ENCODE measurements at places on chromosomes 1 and 21.

DNA sequence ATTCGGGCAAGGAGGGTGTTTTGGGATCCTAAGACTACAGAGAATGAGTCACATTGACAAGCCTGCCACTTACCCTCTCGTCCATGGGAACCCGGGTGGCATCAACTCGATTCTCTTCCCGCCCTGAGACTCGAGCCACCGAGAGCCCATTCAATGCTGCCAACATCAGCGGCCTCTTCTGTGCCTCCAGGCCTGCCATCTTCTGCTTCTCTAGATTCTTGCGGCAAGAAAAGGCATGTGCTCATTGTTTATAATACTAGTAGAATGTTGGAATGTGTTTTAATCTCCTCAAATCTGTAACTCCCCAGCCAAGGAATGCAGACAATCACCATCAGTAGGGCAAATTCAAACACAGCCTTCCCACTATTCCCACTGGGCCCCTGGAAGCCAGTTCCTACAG lies 96.9 kb downstream of the SMYD2 start:
- no peak for DNase-seq

DNA sequence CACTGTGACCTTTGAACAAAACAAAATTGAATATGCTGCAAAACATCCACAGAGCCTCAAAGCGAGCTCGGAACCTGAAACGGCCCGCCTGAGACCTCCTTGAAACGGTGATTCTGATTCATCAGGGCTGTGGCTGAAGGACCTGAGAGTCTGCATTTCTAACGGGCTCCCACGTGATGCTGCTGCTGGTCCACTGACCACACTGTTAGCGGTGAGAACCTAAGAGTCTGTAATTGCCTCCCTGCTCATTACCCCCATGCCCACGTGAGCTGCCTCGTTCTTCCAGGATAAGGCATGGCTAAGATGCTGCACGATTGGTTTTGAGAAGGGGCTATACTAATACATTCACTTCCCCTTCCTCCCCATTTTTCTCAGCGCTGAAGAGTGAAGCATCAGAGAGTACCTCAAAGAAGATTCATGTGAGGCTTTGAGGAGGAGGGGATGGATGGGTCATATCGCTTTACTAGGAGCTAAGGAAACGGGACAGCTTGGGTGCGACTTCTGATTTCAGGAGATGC lies 9.7 kb downstream of the TLR5 start:
- DNase-seq: no peak

- DNase-seq: peak; percentile 89
These were observed 27.7 kb upstream of the FMO1 start for GRCh38 chr1:171220581-171221054.

DNA sequence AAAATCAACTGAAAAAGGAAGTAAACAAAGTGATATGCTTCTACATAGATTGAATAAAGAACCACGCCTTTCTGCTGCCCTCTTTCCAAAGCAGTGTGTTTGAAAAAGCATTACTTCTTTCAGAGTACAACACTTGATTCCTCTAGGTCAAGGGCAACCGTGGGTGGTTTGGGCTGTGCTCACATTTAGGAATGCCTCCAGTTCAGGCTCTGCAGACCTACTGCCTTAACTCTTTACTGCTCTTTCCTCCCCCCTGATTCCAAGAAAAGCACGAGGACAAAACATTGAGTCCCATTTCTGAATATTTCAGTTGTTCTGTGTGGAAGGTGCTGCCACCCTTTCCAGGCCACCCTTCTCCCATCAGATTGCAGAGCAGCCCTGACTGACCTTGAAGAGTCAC lies 45.2 kb downstream of the ADAMTS1 start:
- no peak for DNase-seq

DNA sequence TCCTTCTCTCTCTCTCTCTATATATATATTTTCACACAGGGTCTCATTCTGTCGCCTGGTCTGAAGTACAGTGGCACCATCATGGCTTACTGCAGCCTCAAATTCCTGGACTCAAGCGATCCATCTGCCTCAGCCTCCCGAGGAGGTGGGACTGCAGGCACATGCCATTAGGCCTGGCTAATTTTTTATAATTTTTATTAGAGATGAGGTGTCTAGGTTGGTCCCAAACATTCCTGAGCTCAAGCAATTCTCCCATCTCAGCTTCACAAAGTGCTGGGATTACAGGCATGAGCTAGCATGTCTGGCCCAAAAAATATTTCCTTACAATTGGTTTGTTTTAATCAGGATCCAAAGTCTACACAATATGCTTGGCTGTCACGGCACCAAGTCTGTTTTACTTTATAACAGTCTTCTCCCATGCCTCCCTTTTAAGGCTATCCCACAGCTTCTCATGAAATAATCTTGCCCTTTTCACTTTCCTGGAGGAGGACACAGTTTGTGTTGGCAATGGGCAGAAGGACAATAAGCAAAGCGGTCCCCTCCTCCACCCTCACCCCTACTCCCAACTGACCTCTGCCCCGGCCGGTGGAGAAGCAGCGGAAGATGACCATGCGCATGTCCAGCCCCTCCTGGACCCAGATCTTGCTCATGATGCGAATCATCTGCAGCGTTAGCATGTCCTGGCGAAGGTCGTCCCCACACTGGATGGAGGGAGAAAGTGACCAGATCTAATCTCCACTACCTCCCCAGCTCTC lies 28.2 kb upstream of the PPP1R15B start:
- DNase-seq: no peak

- no peak for DNase-seq
These were observed 129.1 kb downstream of the TOMM20 start for GRCh38 chr1:234999513-234999940.

DNA sequence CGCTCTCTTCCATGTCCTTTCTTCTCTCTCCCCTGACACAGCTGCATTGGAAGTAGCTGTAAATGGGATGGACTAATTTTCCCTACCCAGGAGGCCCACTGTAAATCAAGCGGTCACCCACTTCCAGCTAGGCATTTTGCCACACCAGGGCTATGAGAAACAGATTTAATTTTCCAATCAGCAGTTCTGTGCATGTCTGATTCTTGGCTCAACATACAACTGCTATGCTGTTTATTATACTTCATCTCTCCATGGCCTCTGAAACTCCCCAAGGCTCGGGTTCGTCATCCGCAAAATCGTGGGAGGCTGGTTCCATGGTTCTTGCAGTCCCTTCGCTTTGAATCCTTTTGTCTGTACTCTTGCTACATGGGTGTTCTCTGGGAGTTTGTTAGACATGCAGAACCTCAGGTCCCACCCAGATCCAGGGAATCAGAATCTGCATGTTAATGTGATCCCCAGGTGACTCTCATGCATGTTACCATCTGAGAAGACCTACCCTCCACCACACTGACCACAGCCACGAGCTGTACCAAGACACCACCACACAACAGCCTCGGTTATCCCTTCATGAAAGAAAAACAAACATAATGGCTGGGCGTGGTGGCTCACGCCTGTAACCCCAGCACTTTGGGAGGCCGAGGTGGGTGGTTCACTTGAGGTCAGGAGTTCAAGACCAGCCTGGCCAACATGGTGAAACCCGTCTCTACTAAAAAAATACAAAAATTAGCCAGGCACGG lies 190.5 kb downstream of the GABPA start:
- DNase-seq: no peak

DNA sequence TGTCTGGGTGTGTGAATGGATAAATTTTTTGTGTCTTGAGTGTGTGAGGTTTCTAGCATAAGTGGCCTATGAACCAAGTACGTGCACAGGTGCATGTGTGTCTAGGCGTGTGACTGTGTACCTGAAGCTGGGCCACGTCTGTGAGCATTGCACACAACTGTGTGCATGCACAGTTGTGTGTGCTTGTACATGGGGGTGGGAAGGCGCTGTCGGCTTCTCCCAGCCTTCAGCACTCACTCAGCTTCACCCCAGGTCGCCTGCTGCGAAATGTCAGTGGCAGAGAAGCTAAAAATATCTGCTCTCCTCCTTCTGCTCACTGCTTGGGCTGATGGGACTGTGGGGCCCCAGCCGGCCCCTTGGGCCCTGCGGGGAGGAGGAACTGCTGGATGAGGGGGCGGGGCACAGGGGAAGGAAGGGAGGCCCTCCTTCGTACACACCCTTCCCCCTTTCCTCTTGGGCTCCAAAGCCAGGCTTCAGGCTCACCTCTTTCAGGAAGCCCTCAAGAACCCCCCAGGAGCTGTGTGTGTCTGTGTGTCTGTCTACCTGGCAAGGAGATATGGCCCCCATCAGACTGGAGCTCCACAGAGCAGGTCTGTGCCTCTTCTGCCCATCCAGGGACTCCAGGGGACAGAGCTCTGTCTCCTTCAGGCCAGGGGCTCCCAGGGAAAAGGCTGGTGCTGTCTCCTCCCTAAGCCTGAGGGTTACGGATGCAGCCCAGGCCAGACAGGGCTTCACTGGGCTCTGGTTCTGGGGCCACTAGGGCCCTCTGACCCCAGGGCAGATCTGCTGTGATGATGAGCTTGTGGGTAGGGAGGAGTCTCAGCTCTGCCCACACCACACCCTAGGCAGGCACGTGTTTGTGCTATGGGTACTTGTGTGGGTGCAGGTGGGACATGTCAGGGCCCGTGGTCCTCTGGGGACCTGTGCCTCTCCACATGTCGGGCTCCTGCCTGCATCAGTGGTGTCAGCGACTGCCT lies 35.6 kb upstream of the WASF2 start:
- peak; percentile 88 for DNase-seq

DNA sequence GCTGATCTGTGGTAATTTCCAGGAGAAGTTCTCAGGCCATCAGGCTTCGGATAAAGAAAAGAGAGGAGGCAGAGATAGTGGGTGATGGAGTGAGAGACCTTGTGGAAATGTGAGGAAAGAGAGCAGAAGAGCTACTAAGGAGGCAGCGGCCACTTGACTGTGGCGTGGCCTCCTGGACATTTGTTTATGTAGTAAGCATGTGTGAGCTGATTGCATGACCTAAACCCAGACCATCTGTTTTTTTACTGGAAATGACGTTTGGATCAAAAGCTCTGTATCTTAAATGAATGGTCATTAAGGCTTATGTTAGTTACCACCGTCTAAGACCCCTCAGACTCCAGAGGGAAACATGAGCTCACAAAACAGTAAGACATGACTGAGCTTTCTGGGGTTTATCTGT lies 13.6 kb downstream of the ATP1B1 start:
- DNase-seq: no peak

DNA sequence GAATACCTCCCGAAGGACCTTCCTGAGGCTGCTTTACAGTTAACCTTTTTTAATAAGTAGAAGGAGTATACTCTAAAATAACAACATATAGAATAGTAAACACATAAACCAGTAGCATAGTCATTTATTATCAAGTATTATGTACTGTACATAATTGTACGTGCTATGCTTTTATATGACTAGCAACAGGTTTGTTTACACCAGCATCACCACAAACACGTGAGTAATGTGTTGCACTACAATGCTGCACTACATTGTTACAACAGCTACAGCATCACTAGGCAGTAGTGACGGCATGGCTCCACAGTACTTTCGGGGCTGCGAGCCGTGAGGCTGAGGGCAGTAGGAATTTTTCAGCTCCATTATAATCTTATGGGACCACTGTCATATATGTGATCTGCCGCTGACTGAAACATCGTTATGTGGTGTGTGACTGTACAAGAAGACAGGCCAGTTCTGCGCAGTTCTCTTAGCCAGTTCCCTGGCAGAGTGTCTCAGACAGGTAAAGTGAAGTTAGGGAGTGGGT lies 82.8 kb upstream of the LRRC8D start:
- no peak for DNase-seq

DNA sequence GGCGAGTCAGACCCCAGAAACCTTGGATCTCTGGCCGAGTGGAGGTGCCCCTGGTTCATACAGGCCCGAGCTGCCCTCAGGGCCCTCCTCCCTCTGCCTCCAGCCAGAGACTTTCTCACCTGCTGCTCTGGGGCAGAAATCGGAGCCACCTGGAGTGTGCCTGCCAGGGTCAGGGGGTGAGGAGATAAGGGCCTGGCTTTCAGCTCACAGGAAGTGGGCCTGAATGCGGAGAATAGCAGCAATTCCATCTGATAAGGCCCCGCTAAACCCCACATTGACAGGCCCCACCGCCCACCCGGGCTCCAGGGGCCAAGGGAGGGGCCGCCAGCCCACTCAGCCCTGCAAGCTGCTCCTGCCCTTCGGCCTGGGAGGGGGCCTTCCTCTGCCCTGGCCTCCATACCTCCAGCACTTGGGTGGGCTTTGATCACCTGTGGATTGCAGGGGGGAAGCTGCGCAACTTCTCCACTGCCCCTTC lies 123.7 kb upstream of the ARHGEF16 start:
- no peak for DNase-seq

DNA sequence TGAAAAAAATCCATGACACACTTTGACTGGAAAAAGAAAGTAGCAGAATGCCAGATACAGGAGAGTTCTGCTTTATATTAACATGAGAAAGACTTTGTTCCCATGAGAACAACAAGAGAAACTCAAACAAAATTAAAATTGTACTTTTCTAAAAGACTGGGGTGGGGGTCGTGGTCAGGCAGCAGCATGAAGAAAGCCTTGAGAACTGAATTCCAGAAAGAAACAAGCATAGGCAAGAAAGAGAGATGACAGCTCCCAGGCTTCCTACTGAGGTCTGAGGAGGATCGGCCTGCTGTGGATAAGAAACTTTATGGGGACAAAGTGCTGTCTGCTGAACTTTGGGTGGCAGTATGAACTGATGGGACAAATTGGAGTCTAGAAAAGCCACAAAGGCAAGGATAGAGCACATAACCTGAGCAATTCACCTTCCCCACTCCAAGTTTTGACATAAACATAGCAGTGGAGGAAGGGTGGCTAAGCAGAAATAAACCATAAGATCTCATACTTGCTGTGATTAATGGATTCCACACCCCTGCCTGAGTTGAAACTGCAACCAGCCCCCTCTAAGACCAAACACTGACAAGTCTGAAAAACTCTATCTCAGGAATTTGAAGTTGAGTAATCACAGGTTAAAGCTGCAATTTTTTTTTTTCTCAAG lies 43.7 kb downstream of the COL6A1 start:
- no peak for DNase-seq

- DNase-seq: no peak
These were observed 16.8 kb downstream of the SLC19A2 start for GRCh38 chr1:169468982-169469381.

GRCh38 chr1:93196591-93196990 lies 16.1 kb downstream of the CCDC18 start:
- DNase-seq: no peak

DNA sequence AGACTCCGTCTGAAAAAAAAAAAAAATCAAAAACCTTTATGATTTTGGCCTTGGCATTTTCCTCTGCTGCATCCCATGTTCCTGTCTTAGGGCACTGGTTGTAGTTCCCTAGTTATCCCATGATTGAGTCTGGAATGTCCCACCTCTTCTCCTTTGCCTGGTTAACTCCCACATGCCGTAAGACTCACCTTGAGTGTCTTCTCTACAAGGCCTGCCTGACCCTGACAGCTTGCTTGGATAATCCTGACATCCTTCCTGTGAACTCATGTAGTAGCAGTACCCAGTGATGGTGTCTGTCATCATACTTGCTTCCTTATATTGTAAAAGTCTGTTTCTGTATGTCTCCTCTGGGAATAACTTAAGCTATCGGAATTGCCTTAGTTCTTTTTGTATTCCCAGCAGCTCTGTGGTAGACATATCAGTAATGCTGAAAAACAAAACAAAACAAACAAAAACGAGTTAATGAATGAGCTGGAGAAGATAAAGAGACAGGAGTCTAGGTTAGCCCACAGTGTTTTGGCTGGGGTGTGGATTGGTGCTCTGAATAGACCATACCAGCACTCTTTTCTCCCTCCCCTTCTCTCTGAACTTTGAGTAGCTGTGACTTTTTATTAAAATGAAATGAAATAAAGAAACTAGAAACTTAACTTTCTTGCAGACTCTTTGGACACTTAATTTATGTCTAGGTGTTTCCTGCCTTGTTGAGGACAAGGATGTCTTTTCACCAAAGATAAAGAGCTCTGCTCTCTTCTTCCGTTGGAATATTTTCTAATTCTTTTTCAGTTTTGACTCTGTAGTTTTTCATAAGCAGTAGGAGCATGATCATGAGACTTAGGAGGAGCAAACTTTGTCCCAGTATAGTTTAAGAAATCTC lies 15.1 kb downstream of the NEK7 start:
- DNase-seq: no peak

GRCh38 chr1:105556266-105556665 lies 1500.2 kb upstream of the PRMT6 start:
- DNase-seq: no peak

Measured in left hindlimb (tissue), 1 donor.